Liver (tissue), 10 donors: ENCODE measurements at places on chromosomes 4 and X.

GRCh38 chr4:76168688-76169087 is 20.5 kb upstream of the NUP54 start:
- no peak for DNase-seq

DNA sequence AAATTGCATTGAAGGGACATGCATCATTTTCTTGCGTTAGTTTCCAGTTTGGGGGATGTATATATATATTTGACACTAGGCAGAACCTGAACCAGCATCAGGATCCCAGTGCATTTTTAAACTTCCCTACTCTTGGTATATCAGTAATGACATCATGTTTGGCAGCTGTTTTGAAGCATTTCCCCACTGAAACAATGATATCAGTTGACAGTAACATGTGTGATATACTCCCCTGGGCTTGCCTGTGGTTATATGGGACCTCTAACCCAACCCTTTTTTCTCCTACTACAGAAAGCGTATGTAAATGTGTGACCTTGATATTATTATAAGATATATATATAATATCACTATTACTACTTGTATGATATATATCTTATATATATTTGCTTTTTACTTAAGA is 225.9 kb upstream of the CASK start:
- DNase-seq: no peak

- DNase-seq: no peak
These were observed 10.1 kb downstream of the RBPJ start for GRCh38 chr4:26330946-26331345.

DNA sequence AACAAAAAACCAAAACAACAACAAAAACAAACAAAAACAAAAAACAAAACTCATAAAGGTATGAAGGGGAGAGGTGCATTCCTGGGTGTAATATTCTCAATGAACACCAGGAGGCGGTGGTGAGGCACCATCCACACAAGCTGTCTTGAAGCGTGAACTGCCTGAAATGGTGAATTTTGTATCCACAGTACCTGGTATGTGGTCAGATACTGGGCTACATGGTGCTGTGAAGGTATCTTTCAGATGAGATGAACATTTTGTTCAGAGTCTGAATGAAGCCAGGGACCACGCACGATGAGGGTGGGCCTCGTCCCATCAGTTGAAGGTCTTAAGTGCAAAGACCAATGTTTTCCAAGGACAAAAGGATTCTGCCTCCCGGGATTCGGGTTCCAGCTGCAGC is 58.5 kb downstream of the ASMT start:
- DNase-seq: no peak

DNA sequence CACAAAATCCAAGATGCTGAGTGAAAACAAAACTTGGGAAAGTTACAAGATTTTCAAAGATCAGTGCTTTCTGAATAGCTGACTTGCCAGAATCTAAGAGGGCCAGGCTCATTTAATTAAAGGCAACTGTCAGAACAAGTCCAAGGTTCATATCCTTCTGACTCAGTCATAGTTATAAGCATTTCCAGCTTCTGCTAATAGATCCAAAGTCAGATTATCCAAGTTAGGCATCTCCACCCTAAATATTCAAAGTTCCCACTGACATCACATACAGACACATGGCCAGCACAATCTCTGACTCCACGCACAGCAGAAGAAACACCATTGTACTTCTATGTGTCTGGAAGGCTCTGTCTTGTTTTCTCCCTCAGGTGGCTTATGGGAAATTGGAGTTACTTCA is 41.8 kb downstream of the GASK1B start:
- DNase-seq: no peak

DNA sequence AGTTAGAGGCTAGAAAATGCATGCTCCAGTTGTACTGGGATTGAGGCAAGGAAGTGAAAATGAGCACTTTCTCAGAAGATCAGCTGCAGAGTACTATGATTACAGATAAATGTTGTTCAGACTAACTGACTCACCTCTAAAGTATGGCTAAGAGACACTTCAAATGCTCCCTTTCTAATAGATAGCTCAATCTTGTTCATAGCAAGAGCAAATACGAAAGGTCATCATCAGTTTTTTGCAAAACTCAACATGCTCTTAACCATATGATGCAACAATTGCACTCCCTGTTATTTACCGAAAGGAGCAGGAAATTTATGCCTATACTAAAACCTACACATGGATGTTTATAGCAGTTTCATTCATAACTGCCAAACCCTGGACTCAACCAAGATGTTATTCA is 838.4 kb upstream of the INTU start:
- no peak for DNase-seq

DNA sequence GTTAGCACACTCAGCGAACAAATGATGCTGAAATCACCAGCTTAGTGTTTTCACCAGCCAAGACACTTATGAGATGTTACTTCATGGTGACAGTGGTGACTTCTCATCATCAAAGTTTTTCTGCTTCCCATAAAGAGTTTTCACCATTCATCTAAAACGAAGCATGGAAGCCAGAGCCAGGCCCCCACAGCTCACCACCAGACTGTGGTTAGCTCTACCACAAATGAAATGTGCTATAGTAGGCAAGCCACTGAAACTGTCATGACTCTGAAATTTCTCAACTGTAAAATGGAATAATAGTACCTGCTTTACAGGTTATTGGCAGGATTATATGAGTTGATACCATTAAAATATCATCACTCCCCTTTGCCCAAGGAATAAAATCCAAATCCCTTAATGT is 56.4 kb upstream of the HHIP start:
- no peak for DNase-seq

DNA sequence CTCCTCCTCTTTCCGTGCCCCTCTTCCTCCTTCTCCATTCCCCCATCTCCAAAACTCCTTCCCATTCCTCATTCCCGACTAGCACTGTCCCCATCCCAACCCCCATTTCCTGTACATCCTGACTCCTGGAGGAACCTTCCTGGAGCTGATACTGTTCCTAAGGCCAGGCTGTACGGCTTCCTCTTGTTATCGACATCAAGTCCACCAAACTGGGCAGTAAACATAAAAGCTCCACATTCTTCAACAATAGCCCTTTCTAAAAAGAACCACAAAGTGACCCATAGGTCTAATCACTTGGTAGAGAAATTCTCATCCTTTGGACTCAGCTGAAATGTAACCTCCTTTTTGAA is 22.9 kb downstream of the AWAT2 start:
- DNase-seq: no peak
